ENCODE measurements at places on chromosomes 16 and 17. TPM values are rescaled to one million over a fixed set of nuclear protein-coding genes. Genes with fewer than 3 reads are reported as not detected.

The GGNBP2 gene
- 69.8 TPM for total RNA-seq

The ADAP2 gene
- total RNA-seq = 38.3 TPM

GRCh38 chr17:48878920-48879898 lies 13.4 kb upstream of the ATP5MC1 start:
- no peak for DNase-seq

DNA sequence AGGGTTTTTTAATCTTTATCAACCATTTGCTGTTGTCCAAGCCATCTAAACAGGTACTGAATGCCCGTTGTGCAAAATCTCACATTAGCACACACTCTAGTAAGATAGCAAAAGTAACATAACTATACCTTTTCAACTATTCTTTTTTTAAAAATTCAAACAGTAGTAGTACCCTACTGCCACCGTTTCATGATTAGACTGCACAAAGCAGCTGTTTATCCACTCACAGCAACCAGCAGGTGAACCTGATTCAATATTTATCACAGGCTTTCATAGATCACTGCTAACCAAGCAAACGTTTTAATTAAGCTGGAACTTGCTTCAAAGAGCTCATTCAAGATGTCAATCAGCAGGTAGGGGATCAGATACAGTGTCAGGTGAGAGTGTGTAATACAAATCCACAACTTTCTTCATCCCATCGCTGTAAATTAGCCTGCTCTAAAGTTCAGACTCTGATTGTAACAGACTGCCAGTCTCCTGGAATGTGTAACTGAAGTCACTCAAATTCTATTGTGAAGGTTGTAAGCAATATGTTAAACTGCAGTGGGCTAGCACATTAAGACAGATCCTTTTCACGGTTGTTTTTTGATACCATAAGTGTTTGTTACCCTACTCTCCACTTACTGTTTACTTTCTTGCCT lies 47.3 kb downstream of the BRIP1 start:
- DNase-seq = no peak

- no peak for DNase-seq
Measured at GRCh38 chr16:11452746-11453389, 107.6 kb downstream of the RMI2 start.

- no peak for DNase-seq
Measured at GRCh38 chr17:76147211-76148014, 6.4 kb upstream of the FOXJ1 start.

DNA sequence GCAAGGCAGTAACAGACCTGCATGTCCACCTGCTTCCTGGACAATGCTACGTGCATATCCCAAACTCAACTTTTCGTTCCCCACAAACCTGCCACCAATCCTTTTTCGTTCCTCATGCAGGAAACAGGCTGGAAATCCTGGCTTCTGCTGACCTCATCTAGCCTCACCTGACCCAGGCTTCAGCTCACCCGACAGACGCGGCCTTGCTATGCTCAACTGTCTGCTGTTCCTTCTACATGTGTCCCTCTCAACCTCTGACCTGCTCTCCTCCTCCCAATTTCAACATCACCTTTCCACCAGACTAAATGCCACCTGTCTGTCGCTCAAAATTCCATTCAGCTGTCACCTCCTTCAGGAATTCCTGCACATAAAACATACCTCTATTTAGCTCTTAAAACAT lies 44.5 kb downstream of the XPO6 start:
- no peak for DNase-seq

- no peak for DNase-seq
Measured at GRCh38 chr17:45734598-45734997, 49.5 kb upstream of the CRHR1 start.

DNA sequence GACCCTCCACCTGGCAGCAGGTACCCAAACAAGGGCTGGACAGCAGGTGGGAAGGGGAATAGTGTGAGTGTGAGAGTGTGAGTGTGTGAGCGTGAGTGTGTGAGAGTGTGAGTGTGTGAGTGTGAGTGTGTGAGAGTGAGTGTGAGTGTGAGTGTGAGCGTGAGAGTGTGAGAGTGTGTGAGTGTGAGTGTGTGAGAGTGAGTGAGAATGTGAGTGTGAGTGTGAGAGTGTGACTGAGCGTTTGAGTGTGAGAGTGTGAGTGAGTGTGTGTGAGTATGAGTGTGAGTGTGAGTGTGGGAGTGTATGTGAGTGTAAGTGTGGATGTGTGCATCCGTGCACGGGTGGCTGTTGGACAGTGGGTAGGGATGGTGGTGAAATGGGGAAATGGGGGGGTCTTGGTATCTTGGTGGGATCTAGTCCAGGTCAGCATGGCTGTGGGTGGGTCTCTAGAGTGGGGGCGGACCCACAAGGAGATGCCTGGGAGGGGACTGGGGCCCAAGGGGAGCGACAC lies 408 bp downstream of the ADGRG1 start:
- no peak for DNase-seq

DNA sequence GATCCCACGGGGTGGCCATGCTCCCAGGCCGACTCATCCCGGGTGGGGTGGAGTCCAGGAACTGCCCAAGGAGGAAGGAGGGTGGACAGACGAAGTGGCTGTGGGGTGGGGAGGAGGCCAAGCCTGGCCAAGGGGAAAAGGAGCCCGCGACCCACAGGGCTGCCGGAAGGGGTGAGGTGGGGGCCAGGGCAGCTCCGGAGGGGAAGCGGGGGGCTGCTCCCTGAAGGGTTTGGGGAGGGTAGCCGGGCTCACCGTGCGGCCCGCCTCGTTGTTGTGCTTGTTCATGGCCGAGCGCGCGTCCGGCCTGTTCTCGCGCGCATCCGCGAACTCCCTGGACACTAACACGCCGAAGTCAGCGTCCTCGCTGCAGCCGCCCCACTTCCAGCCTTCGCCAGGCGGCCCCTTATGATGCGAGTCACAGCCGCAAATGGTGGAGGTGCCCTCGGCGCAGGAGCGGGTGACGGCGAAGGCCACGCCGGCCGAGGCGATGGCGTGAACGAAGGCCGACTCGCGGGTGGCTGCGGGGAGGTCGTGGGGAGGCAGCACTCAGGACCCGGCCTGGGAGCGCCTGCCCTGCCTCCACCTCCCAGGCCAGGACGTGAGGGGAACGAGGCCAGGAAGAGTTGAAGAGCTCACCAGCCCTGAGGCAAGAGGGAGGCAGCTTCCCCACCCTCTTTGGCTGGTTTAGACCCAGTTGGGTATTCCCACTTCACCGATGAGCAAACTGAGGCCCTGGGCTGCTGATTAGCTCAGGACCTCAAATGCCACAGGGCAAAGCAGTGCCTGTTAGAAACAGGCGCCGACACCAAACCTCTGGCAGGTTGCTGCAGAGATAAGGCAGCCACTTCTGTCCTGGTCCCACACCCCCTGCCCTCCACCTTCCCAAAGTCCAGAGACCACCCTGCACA lies 48.7 kb downstream of the WNT3 start:
- DNase-seq = no peak

- no peak for DNase-seq
Measured at GRCh38 chr17:81277946-81278693, 17.0 kb downstream of the SLC38A10 start.

DNA sequence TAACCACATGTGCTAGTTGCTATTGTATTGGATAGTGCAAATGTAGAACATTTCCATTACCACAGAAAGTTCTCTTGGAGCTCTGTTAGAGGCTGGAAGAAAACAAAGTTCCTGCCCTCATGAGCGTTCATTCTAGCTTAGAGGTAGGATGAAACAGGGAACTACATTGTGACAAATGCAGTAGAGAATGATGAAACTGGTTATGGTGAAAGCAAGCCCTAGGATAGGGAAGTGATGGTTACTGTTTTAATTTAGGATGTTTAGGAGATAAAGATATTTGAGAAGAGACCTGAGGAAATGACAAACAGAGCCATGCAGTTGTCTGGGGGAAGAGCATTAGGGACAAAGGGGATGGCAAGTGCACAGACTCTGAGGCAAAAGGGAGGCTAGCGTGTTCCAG lies 50.7 kb downstream of the AATF start:
- DNase-seq = no peak

GRCh38 chr17:40910441-40910841 lies 25.4 kb upstream of the KRT20 start:
- no peak for DNase-seq

DNA sequence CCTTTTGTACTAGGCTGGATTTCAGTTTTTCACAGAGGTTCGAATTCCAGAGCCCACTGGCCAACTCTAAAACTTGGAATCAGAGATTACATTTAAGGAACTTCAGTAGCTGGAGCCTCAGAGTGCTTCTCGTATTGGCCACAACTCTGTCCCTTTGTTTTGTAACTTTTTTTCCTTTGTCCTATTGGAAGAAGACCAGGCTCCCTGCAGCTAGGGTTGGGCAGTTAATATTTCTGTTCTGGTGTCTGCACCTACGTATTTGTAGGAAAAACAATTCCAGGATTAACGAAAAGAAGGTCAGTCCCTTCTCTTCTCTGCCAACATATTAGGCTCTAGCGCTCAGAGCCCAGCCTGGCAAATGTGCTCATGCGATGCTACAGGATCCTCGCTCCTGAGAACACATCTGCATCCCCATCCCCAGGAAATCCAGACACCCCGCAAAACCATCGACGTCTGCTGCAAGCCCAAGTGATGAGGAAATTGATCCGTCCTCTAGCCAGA lies 1.9 kb downstream of the CDH11 start:
- DNase-seq = no peak

- no peak for DNase-seq
Measured at GRCh38 chr16:64950731-64951130, 171.1 kb downstream of the CDH11 start.

DNA sequence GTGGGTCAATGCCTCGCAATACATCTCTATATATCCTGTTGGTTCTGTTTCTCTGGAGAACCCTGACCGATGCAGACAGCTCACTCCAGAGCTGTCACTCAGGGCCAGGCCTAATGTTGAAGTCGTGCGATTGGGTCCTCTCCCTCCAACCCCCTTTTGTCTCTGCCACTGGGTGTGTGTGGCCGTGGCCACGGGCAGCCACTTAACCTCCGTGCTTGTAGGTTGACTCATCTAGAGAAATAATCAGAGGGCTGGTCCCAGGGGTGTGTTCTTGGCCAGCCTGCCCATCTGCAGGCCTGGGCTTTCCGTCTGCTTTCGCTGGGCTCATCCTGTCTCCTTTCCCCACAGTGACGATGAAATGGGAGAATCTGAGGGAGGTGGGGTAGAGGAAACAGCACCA lies 7.4 kb downstream of the ADAD2 start:
- no peak for DNase-seq

GRCh38 chr17:76370261-76370993 lies 14.0 kb upstream of the SPHK1 start:
- peak; percentile 77 for DNase-seq

DNA sequence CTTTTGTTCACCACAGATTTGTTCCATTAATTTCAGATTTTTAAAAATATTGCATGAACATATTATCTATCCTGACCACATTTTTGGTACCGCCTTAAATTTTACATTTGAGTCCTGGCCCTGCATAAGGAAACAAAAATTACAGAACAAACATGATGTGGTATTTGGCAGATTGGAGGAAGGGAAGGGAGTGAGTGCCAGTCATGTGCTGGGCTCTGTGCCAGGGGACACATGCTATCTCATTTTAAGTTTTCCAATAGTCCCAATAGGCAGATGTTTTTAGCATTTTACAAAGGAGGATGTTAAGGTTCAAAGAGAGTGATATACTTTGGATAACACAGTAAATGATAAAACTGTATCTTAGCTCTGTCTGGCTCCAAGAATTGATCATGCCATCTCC lies 185.1 kb downstream of the CDK5R1 start:
- DNase-seq = no peak

Data from thoracic aorta (tissue), 2 donors.